ENCODE measurements at places on chromosomes 3 and 15.

- no peak for DNase-seq
These were observed 185.8 kb upstream of the IL12A start for GRCh38 chr3:159802864-159803263.

DNA sequence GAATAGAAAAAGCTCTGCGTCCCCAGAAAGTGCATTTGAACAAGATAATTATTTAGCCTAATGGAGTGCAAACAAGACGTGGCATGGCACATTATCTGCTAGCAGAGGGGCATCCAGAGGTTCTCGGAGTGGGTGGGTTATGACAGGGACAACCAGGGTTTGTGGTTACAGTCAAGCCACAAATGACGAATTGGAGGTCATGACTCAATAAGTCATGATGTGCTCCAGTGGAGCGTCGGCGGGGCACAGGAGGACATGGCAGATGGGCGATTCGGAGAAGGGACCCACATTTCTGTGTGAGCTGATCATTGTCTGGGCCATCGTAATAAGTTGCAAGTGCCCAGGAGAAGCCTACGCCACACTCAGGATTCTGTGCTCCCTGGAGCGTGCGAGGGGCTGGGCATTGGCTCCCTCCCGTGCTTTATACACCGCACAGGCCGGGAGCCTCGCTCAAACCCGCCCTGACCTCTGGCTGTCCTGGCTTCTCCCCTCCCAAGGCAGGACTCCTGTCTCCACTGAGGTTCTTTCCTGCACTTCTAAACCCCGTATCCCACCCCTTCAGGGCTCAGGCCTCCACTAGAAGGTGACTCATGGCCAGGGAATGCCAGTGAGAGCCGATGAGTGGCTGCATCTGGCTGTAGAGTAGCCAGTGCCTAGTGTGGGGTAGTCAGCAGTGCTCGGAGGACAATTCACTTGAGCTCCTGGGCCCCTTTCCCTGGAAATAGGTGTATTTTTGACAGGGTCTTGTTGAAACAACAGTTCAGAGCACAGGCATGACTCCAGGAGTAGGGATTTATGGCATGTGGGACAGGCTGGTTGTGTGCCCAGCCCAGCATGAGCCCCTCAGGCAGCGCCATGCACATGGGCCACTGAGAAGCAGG, 67.4 kb downstream of the GRIP2 start:
- peak; percentile 83 for DNase-seq

DNA sequence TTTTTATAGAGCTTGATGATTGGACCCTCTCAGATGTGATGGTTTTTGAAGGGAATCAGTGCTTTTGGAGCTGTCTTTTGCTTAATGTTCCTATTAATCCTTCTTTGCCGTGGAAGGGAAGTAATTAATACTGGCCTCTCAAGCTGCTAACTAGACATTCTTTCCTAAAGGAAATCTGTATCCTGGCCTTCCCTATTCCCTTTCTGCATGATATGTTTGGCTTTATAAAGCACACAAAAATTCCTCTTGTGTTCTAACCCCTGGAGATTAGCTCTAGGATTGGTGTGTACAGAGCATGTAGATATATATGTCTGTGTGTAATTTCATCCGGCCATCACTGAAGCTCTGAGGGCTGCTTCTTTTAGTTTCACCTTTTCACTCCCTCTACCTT, 6.9 kb downstream of the ATXN7 start:
- no peak for DNase-seq

DNA sequence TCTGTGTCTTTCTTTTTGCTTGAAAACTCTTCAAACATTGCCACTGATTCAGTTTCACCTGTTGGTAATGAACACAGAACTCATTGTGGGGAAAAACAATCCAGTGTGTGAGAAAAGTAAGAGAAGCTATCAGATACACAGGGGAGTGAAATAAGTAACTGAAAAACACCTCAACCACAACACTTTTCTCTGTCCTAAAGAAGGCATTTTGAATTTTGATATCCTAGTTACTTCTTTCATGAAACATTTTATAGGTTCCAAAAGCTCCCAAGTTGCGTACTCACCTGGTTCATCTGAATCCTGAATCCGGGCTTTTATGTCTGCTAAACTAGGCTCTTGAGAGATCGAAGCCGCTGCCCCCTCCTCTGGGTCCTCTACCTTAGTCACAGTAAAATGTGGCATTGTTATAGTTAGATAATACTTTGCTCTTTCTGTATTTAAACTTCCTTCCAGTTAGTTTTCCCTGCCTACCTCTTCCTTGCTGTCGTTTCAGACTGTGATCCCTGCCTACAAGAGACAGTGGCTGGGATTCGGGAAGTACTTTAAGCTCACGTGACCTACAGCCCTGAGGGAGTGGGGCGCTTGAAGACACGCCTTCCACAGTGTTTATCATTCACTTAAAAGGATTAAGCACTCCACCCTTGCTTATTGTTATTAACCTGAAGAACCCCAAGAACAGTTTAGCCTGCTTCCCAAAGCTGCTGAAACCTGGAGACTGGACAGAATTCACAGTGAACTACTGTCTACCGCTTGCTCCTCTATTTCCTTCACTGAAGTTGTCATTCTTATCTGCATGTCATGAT, 19.1 kb downstream of the SLC12A6 start:
- peak; percentile 67 for DNase-seq

GRCh38 chr3:1087066-1087560, 5.7 kb upstream of the CNTN6 start:
- DNase-seq, result peak; percentile 78

DNA sequence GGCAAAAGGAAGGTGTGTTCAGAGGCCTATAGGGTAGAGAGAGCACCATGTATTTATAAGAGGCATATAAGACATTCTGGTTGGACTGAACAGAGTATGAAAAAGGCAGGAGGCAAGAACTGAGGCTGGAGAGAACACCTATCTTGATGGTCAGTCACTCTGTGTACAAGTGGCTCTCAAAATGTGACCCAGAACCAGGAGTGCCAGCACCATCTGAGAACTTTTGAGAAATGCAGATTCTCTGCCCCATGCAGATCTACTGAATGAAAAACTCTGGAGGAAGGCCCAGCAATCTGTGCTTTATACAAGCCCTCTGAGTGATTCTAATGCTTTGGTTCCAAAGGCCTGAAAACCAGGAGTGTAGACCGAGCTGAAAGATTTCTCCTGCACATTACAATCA, 324.0 kb upstream of the IL12A start:
- DNase-seq, result no peak

- DNase-seq, result no peak
These were observed 19.9 kb upstream of the SYNM start for GRCh38 chr15:99084965-99085364.

- peak; percentile 51 for DNase-seq
These were observed at the start of gene CD80 for GRCh38 chr3:119559441-119559963. Gene CD80 (minus strand): TSS chr3:119559614. CDS start chr3:119557728, 1,886 bp downstream.

- DNase-seq, result no peak
These were observed 18.6 kb upstream of the DNAAF4 start for GRCh38 chr15:55526559-55527036.

DNA sequence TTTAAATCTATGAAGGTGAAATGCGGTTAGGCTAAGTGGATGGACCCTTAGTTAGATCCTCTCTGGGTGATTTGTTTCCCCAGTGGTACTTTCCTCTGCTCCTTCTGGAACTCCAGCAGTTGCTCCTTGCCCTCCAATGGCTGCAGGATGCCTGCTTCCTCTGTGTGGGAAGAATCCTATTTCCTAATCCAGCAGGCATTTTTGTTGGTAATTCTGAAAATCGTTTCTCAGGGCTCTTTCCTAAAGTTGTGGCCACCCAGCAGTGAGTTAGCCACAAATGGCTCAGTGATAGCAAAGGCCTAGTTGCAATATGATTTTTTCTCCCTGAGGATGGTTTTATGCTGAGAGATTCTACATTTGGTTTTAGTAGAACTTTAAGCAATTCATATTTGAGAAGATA, 332.3 kb upstream of the C2CD4B start:
- no peak for DNase-seq

DNA sequence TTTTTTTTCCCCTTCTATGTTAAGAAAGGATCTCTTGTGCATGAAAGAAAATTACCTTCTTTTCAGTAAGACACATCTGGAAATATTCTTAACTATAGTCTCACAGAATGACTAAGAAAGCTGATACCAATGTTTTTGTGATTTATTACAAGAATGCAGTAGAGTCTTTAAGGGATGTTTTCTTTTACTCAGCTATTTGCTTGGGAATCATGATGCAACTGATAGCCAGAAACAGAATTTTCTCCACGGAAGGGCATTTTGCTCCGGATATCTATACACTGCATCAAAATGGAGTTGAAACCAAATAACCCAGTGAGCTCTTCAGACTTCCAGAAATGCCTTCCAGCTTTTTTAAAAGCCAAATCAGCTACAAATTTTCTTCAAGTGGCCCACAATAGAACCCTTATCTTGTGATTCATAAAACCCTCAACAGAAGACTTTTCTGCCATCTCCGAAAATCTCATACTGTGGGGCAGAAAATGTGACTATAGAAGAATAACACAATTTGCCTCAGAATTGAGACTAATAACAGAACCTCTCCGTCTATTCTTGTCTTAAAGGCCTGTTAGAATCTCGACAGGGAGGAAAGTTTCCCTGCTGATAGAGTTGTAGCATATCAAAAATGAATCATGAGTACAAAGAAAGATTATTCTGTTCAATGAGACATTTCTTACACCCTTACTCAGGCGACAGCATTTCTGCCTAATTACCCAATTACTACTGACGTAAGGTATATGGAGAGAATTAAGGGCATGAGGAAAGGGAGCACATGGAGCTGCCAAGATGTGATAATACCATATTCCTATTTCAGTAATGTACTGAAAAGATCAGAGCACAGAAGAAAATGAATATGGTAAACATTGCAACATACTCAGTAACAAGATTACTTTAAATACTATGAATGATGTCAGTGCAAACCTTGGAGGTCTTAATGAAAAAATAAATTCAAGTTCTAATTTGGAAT, 900.1 kb downstream of the ROBO1 start:
- no peak for DNase-seq
